ENCODE measurements at places on chromosomes 7 and 10.

- DNase-seq: no peak
Measured at GRCh38 chr10:74824900-74825370, 1.5 kb upstream of the KAT6B start.

- no peak for DNase-seq
Measured at GRCh38 chr7:44621034-44621749, 14.8 kb downstream of the OGDH start.

- no peak for DNase-seq
Measured at GRCh38 chr7:116327135-116327534, 116.8 kb downstream of the TES start.

- no peak for DNase-seq
Measured at GRCh38 chr10:31583293-31583692, 264.3 kb downstream of the ZEB1 start.

DNA sequence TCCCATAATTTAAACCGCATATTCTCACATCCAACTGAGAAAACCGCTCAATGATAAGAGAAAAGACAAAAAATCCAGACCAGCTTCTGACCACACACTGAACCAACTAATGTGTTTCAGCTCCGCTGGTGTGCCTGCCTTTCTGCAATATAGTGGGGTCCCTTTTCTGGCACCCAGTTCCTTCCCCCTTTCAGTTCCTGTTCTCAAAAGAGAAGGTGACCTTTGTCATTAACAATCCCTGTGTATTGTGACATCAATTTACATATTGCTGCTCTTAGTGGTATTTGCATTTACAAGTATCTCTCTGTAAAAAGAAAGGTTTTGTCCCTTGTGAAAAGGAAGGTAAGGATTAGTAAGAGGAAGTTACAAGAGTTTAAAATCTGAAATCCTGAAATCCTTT is 1.4 kb downstream of the PPP1R17 start:
- no peak for DNase-seq

DNA sequence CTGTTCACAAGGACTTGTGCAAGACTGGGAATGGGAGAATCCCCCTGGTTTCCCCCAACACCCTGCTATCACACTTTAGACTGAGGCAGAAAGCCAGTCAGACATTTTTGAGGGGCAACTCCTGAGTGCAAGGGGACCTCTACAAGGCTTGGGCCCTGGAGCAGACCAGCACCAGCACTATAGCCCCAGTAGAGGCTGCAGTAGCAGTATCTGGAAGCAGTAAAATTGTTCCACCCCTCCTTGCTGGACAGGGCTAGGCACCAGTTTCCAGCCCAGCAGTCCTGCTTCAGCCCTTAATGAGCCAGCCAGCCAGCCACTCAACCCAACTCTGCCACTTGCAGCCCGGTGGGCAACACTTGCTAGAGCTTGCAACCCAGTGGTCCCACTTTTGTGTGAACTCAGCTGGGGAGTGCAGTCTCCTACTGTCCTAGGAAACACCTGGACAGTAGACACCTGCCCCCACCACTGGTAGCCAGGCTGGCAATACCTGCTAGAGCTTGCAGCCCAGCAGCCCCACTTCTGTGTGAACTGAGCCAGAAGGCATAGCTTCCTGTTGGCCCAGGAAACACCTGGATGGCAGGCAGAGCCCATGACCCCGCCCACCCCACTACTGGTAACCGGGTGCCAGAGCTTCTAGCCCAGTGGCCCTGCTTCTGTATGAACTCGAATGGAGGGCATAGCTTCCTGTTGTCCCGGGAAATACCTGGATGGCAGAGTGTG is 65.0 kb downstream of the FBXL13 start:
- no peak for DNase-seq

DNA sequence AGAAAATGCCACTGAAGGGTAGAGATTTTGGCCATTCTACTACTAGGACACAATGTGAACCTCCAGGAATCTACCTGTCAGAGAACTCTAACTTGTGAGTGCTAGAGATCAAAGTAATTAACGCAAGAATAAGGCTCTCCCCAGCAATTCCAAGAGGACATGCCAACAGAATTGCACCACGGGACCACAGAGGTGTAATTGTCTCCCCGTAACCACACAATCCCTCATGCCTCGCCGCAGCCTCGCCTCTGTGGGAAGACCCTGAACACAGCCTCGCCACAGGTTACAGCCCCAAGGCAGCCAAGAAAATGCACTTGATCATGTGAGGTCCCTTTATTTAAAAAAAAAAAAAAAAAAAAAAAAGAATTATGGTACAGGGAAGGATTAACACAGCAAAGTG is 29.5 kb downstream of the CDCA7L start:
- DNase-seq: no peak

- no peak for DNase-seq
Measured at GRCh38 chr10:49277973-49278372, 21.0 kb upstream of the C10orf71 start.

DNA sequence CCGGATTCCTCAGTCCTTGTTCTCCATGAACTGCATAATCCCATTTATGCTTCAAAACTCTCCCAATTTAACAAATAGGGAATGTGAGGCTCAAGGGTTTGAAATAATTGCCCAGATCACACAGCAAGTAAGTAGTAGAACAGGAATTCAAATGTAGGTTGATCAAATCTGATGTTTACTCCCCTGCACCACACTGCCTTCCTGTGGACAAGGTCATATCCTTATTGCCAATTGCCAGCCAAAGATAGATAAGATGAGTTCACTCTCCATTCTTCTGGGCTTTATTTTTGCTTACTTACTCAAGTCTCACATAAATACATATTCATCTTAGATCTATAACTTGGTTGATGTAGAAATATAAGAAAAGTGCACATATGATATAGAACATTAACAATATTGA is 435.2 kb upstream of the ETV1 start:
- DNase-seq: no peak

DNA sequence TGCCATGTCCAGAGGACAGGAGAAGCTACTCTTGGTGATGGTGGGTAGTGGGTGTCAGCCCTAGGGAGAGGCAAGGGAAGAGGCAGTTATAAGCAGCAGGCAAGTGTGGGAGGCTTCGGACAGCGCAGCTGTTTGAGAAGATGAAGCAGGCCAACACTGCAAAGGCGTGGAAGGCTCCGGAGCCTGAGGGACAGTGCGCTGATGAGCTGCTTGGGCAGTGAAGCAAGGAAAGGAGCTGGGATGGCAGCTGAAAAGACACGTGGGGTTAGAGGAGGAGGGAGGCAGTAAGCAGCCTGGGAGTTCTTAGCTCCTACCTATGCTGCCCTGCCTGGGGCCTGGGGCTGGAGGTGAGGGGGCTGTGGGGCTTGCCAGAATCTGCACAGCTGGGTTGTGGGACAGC is 50.1 kb upstream of the CRTAC1 start:
- no peak for DNase-seq

- no peak for DNase-seq
Measured at GRCh38 chr10:43042503-43043341, 34.1 kb upstream of the RET start.
